ENCODE measurements at places on chromosomes 3 and 15.
A peak's percentile ranks its signal among the peaks of the same experiment; 100 is the strongest.

- DNase-seq: peak; percentile 63
Measured at GRCh38 chr3:156396851-156397250, 158.1 kb downstream of the SSR3 start.

DNA sequence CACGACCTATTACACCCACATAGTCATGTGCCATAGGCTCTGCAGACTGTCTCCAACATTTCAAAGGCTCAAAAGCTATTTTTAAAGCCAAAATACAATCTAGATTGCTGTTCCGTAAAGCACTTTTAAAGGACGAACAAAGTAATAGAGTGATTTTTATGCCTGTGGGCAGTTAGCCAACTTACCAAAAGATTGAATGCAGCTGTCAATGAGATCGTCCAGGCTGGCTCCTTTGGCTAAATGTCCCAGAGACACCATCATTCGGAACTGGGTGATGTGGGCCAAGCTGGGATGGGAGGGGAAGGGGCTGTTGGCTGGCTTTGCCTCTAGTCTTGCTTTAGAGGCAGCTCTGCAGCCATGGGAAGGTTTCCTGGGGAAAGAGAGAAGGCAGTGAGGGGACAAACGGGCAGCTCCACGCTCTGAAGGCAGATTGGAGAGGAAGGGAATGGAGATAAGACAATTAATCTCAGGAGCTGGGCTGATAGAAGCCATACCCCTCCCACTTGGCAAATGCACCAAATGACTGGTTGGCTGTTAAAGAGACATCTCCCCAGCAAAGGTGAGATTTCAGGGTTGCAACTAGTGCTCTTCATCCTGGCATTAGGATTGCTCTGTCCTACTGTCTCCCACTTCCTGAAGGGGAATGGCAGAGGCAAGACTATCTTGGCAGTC is 4.8 kb downstream of the RASGRP1 start:
- DNase-seq: no peak

- DNase-seq: no peak
Measured at GRCh38 chr15:97783240-97783639, 177.3 kb upstream of the ARRDC4 start.

GRCh38 chr15:44554934-44555723 is 18.2 kb downstream of the EIF3J start:
- no peak for DNase-seq

GRCh38 chr3:185082149-185082548 is 70.7 kb downstream of the C3orf70 start:
- no peak for DNase-seq

DNA sequence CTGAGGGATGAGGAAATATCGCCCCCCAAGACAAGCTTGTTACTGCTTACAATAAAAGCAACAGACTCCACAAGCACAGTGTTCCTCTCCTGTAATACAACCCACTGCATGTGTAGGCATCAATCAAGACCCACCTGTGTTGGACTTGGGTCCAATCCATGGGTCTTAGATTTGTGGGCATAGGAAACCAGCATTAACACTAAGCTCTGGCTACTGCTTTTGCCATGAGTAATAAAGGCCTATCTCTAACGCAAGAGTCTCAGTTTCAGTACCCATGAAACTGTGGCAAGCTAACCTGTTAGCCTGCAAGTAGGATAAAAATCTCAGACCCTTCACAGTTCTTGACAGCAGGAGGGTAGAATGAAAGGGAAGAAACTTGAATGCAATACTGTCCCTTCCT is 5.2 kb upstream of the EIF1B start:
- no peak for DNase-seq

- DNase-seq: no peak
Measured at GRCh38 chr3:193590088-193590856, 2.7 kb upstream of the OPA1 start.

- no peak for DNase-seq
Measured at GRCh38 chr3:100740207-100740606, 30.9 kb downstream of the TFG start.

- no peak for DNase-seq
Measured at GRCh38 chr3:10356461-10356981, 35.6 kb upstream of the SEC13 start.

GRCh38 chr15:38860674-38861073 is 296.1 kb upstream of the RASGRP1 start:
- no peak for DNase-seq

GRCh38 chr3:124227150-124227630 is 235.3 kb upstream of the ROPN1 start:
- DNase-seq: no peak

DNA sequence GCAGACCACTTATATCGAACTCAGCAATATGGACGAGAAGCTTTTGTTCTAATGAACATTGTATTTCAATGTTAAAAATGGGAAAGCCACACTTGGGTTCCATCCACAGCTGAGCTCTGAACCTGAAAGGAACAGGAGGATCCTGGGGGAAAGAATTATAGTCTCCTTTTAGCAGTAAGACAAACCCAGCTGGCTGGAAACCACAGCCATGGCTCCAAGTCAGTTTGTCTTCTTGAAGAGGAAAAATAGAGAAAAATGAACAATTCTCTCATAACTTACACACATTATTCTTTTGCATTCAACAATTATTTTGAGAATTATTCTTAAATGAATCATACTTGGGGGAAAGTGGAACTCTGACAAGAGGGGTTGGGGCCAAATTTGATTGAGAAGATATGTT is 149.2 kb upstream of the VEPH1 start:
- DNase-seq: no peak

GRCh38 chr3:58597770-58598310 is 20.6 kb upstream of the FAM107A start:
- no peak for DNase-seq

GRCh38 chr15:43776101-43776717 is 557 bp downstream of the ELL3 start:
- no peak for DNase-seq

DNA sequence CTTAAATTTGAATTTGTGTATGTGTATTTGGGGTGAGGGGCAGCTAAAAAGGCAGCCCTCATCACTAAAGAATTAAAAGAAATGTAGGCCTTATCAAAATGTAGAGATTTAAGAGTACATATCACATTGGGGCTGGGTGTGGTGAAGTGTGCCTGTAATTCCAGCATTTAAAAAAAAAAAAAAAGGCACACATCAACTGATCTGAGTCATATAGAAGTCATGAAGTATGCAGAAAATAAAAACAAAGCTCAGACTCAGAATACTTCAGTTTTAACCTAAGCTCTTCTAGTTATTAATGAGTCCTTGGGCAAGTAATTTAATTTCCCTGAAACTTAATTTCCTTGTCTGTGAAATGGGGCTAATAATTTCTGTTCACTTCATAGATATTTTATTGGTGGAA is 31.6 kb downstream of the SLC24A1 start:
- no peak for DNase-seq

DNA sequence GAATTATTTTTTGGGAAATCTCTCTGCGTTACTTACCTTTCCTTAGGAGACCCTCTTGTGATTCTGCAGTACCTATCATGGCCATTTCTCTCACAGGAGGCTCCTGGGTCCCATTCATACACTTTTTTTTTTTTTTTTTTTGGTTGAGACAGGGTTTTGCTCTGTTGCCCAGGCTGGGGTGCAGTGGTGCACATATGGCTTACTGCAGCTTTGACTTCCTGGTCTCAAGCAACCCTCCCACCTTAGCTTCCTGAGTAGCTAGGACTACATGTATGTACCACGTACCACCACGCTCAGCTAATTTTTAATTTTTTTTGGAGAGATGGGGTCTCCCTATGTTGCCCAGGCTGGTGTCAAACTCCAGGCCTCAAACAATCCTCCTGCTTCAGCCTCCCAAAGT is 36.1 kb downstream of the TRAK1 start:
- no peak for DNase-seq

DNA sequence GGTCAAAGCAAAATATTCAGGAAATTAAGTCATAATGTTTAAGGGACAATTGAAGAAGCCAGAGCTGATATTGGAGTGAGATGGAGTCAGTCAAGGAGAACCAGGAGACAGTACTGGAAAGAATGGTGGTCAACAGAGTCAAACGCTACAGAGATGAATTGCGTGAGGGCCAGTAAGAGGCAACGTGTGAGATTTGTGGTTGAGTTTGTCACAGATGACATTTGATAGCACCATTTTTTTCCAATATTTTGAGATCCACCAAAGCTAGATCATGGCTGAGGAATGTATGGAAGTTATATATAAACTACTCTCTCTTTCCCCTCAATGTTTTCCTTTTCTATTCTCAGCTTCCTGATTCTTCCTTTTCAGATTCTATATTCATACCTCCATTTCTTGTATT is 375.1 kb upstream of the ROBO2 start:
- DNase-seq: no peak

DNA sequence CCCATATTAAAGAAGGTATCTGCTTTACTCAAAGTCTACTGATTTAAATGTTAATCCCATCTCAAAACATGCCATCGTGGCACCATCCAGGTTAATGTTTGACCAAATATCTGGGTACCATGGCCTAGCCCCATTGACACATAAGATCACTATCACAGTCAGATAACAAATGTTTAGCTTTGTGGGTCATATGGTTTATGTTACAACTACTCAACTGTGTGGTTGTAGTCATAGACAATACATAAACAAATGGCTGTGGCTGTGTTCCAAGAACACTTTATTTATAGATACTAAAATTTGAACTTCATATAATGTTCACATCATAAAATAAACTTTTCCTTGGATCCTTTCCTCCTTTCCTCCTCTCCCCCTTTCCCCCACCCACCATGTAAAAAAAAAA is 9.8 kb upstream of the SNRPN start:
- no peak for DNase-seq

DNA sequence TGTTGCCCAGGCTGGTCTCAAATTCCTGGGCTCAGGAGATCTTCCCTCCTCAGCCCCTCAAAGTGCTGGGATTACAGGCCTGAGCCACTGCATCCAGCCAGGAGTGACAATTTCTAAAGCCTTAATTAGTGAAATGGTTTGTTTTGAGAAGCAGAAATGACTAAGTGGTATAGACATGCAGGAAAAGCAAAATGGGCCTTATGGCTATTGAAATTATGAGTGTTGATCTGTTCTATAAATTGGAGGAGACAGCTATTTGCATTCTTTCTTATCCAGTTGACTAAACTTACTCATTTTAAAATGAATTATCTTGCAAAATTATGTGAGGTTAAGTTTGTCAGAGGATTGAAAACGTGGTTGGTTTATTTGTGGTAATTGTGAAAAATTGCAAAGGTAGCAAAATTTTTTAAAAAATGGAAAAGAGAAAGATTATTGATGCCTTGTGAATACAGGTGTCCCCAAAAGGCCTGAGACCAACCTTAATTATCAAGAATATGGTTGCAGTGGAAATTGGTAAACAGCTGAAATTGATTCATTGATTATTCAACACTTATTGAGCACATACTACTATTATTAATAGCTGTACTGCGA is 7.9 kb downstream of the RAP2B start:
- no peak for DNase-seq

GRCh38 chr3:87082796-87083440 is 92.0 kb upstream of the VGLL3 start:
- DNase-seq: peak; percentile 39

DNA sequence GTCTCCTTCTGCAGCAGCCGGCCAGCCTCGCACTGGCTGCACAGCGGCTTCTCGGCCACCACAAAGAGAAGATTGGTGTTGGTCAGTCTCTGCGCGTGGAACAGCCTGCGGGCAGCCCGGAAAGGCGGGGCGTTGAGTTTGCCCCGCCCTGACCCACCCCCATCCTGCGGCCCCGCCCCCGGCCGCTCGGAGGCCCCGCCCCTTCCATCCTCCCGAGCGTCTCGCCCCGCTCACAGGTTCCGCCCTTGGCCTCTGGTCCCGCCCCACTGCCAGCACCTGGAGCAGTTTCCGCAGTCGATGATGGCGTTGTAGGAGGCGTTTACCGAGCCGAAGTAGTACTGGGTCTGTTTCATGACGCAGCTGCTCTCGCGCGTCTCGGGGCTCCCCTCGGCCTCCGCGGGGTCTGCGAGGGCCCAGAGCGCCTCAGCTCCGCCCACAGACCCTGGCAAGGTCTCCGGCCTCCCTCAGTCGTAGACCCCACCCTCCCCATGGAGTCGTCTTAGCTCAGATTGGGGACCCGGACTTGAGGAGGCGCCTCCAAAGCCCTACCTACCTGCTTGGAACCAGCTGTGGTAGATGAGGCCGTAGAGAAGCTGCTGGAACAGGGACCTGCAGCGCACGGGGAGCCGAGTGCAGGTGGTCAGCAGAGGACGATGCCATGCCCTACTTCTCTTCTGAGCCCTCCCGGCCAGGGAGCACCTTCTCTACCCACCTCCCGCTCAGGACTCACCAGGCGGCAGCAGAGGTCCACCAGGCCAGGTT is 5.9 kb upstream of the TMEM115 start:
- DNase-seq: no peak

GRCh38 chr3:4885316-4885715 is 93.9 kb upstream of the BHLHE40 start:
- DNase-seq: no peak

GRCh38 chr3:45765958-45766357 is 30.4 kb downstream of the SLC6A20 start:
- no peak for DNase-seq

GRCh38 chr15:68114840-68115239 is 60.7 kb downstream of the PIAS1 start:
- no peak for DNase-seq

DNA sequence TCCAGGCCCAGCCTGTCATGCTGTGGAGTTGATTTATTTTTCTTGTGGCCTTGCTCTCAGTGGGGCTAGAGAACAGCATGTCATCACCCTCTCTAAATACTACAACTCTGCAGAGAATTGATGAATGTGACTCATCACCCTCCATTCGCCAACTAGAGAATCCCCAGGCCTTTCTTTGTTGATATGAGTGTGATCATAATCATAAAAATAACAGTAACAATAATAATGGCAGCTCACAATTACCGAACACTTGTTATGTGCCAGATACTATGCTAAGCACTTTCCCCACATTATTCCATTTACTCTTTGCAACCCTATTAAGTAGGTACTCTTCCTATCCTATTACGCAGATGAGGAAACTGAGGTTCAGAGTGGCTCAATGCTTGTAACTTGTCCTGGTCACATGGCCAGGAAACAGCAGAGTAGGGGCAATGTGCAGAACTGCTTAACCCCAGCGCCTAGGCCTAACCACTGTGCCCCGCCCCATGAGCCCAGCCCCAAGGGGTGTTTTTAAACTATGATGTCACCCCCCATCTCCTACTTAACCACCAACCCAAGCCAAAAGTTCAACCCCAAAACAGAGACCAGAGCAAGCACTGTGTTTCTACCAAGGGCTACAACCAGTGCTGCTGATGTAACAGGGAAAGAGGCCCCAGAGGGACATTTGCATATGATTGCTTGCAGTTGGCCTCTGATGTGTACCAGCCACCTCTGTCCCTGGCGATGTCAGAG is 104.5 kb downstream of the ADCY5 start:
- peak; percentile 62 for DNase-seq

DNA sequence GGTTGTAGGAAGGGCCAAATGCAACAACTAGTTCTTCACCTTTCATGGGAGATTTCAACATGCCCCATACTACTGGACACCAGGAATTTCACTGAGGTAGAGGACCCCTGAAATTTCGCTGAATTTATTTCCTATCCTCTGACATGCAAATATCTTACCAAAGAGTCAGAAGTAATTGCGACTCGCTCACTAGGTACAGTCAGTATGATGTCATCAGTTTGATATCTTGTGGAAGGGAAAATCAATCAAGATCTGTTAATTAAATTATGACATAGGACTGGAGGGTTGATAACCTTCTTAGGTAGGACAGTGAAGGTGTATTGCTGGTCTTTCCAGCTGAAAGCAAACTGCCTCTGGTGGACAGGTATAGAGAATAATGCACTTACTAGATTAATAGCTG is 74.9 kb upstream of the TNIK start:
- no peak for DNase-seq

All from fibroblast of skin of left biceps (primary cell).